Sigmoid colon (tissue), 7 donors: ENCODE measurements at places on chromosomes 12 and 14. TPM values are rescaled to one million over a fixed set of nuclear protein-coding genes. Genes with fewer than 3 reads are reported as not detected.

DNA sequence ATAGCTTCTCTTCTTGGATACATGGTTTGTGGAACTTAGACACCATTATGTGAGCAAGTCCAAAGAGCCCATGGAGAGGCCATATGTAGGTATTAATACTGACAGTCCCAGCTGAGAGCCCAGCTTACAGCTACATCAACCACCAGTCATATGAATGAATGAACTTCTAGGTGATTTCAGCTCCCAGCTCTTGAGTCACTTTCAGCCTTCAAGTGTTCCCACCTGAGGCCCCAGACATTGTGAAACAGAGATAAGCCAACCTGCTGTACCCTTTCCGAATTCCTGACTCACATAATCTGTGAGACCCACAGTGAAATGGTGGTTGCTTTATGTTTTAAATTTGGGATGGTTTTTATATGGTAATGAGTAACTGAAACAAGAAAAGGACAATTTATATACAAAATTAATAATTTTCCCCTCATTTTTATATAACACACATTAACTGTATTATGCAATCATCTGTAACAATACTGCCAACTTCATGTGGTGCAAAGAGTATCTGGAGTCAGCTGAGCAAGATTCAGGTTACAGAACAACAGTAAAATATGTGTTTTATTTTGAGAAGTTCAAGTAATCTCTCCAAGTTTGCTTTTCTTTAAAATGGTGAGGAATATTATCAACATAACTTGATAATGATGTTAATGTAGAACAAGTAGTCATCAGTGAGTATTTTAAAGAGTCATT is 27.7 kb upstream of the FBXO33 start:
- DNase-seq, result no peak

DNA sequence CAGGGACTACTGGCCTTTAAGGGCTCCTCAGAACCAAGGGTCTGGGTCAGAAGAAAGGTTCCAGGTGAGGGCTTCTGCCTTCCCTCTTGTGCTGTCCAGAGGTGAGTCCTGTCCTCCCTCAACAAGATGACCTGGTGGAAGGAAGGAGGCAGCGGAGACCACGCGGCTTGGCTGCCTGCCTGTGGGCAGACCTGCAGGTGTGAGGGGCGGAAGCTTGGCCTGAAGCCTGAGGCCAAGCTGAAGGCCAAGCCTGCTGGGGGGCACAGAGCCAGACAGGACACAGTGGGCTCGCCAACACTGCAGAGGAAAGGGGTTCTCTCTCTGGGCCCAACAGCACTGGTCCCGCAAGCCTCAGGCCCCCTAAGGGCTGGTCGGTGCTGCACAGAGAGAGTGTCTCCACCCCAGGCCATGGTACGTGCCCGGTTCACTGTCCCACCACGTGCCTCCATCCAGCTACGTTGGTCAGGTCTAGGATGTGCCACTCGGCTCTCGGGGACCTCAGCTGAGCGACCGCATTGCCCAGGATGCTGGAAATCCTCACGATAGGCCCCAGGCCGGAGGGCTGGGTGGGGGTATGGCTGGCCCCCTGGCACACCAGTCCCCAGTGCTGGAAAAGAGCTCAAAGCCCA is 170.0 kb upstream of the PRMT8 start:
- no peak for DNase-seq

DNA sequence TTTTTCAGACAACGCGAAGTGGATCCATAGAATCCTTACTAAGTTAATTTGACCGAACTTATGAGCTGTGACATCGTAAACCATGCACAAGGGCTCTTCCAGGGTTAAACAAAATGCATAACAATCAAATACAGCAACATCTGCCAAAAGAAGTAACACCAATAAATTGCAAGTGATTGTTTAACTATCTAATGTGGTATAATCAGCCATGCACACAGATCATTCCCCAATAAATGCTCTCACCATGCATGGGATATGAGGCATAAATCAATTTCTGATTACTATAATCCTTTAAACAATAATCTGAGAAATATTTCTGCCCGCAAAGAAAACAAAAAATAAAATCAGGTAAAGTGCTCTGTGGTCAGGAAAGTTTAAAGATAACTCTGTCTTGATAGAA is 7.7 kb upstream of the PLEKHG7 start:
- no peak for DNase-seq

GRCh38 chr12:22242726-22243125 is 91.8 kb downstream of the ST8SIA1 start:
- no peak for DNase-seq

- no peak for DNase-seq
Observed at GRCh38 chr12:69330475-69331473, 17.4 kb upstream of the LYZ start.

DNA sequence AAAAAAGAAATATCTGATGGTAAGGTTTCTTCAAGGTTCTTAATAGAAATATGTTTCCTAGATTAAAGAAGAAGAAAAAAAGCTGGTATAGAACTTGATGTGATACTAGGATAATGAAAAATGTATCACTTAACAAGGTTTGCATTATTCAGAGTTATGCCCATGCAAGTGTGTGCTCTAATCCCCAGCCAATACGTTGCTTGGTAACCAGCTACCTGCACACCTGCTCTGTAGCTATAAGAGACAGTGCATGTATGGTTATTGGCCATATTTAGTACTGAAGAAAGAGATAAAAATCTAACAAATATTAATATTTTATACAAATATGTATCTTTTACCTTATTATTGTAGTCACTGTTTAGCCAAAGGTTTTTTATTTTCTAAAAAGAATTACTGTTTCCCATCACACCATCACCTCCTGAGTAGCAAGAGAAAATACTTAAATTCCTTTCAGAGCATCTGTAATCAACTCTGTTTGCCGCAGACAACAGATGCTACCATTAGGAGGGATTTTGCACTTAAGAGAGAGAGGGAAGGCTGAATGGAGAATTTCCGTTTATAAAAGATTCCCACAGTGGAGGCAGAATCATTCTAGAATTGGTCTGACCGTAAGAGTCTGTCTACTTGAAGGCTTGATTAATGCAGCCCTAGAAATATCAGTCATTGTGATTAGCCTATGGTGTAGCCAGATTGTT is 115.6 kb downstream of the NEDD1 start:
- DNase-seq, result no peak

- DNase-seq, result no peak
Observed at GRCh38 chr12:8817856-8818255, 4.6 kb upstream of the A2ML1 start.

- no peak for DNase-seq
Observed at GRCh38 chr14:20734430-20734806, 11.3 kb upstream of the EDDM3A start.

DNA sequence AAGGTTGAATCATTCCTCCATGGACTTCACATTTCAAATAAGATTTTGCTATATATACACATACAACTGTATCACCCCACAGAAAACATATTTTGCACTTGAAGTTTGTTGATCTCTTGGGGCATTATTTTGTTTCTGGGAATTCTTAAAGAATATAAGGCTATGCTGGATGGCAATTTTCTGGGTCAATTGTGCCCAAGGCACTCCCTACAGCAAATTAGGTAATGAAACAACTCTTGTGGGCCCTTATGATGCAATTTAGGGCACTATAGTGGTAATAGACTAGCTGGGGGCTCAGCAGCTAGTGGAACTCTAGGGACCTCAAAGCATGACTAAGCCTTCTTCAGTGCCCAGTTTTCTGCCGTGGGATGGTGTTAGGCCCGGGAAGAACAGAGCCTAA is 444.4 kb downstream of the NRXN3 start:
- DNase-seq, result no peak

DNA sequence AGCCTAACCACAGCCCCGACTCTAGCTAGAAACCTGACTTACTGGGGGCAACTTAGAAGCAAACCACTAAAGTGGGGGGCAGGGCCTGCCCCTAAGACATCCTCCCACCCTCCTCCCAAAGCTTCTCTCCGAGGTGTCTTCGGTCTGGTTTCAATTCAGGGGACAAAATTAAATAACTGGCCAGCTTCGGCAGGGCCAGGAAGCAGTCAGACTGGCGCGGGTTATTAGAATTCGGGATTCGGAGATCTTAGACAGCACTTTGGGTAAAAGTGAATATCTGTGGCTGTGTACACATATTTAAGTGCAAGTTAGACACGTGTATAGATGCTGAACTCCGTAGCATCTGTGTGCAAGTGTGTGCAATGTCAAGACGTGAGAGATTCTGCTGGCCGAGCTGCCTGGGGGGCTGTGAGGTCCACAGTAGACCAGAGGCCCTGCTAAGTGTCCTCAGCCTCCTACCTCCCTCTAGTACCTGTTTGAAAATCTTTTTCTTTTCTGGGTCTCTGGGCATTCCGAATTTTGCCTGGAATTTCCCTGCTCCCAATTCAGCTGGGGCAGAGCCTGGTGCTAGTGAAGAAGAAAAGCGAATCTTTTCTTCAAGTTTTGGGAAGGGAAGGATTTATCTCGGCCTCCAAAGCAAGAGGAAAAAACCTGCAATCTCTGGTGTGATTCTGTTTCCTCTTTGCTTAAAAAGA is 4.0 kb upstream of the HOXC10 start:
- DNase-seq, result no peak

DNA sequence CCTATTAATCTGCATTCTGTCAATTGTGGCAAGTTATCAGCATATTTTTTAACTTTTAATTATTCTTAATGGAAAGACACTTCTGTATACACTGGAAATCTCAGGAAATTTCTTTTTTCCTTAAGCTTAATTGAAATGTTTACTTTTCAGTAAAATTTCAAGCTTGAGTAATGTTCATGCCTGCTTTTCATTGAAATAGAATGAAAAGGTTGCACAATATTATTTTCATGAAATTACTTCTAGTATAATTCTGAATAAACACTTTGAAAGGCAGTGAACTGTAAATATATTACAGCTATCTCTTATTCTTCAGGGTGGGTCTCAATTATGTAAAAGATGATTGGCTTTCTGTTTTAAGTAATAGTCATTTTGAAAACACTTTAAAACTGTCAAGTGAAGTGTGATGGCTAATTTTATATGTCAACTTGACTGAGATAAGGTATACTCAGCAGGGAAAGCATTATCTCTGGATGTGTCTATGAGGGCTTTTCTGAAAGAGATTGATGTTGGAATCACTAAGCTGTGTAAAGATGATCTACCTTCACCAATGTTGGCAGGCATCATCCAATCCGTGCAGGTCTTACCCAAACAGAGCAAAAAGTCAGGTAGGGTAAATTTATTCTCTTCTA is 29.9 kb downstream of the CLEC2D start:
- DNase-seq, result no peak

GRCh38 chr14:105748204-105748578 is 221.8 kb downstream of the TMEM121 start:
- DNase-seq, result no peak

DNA sequence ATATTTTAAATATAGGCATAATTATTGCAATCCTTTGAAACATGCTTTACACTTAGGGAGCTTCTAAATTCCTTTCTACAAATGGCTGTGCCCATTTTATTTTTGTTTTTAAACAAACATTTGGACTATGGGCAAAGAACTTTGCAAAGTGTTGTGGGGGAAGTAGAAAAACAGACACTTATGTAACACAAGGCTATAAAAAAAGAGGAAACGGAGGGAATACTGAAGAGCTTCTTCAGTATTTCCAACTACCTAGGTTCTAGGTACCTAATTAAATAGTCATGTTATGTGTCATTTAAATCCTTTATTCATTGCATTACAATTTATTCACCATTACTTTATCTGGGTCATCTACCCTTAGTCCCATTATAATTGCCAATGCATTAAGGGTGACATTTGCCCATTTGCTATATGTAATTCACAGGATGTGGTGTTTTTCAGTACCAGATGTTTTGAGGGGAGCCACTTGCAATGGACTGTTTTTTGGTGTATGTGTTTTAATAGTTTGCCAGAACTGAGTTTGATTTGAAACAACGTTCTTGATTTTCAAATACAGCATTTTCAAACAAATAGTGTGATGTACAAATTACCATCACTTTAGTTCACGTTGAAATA is 1.5 kb upstream of the MSRB3 start:
- DNase-seq, result no peak

- DNase-seq, result no peak
Observed at GRCh38 chr12:69676257-69677012, 22.7 kb downstream of the BEST3 start.

GRCh38 chr12:21526053-21526452 is at the start of gene SPX:
Gene SPX (plus strand): TSS chr12:21526296. CDS start chr12:21526473, 177 bp downstream.
- DNase-seq, result no peak

- DNase-seq, result no peak
Observed at GRCh38 chr12:30515351-30515750, 180.3 kb downstream of the IPO8 start.

- no peak for DNase-seq
Observed at GRCh38 chr12:24175929-24176328, 226.5 kb upstream of the SOX5 start.

DNA sequence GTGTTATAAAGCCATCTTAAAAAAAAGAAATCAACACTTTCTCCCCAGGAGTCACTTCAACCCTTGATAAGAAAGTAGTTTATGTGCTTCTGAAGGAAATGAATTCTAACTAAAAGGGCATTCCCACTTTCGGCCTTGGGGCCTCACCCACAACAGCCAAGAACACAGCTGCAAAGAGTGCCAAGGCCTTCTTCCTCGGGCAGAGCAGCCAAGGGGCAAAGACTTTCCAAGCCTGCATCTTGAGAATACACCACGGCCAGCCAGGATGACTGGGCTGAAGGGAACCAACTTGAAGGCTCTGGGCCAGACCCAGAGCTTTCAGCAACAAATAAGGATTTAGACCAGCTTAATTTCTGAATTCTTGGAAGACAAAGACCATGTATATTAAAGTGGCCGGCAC is 60.4 kb upstream of the FOXN3 start:
- no peak for DNase-seq

- no peak for DNase-seq
Observed at GRCh38 chr12:40310211-40310610, 85.4 kb downstream of the LRRK2 start.

DNA sequence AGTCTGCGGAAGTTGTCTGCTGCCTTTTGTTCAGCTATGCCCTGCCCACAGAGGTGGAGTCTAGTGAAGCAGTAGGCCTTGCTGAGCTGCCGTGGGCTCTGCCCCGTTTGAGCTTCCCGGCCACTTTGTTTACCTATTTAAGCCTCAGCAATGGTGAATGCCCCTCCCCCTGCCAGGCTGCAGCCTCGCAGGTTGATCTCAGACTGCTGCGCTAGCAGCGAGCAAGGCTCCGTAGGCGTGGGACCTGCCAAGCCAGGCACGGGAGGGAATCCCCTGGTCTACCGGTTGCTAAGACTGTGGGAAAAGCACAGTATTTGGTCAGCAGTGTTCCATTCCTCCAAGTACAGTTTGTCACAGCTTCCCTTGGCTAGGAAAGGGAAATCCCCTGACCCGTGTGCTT is 143.6 kb downstream of the DYRK2 start:
- DNase-seq, result no peak

DNA sequence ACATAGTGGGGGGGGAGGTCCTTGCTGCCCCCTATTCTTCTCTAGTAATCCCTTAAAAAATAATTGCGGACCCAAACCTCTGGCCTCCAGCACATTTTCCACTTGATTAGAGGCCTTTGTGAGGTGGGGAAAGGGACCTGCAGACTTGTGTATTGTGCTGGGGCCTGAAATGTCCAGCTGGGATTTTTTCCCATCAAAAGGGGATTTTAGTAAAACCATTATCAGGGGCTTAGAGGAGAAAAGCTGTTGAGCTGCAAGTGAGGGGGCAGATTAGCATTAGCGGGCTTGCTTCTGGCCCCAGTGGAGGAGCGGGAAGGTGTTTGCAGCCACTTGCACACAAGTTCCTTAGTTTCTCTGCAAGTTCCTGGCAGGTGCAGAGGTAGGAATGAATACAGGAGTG is 13.9 kb downstream of the FBXL14 start:
- DNase-seq, result no peak

The TSPAN8 gene
- total RNA-seq, result 3.1 TPM

The CACNA1C gene
- 73.8 TPM for total RNA-seq

The PPP4R4 gene
- total RNA-seq, result 3.0 TPM

The SOAT2 gene
- 0.55 TPM for total RNA-seq

The SLC8A3 gene
- total RNA-seq, result 0.36 TPM

The ADAMTS20 gene
- not detected for total RNA-seq

The TOMM20L gene
- not detected for total RNA-seq

The FOS gene
- total RNA-seq, result 172 TPM

The KRT85 gene
- total RNA-seq, result not detected
